ENCODE measurements at places on chromosomes 2 and 18. TPM values are rescaled to one million over a fixed set of nuclear protein-coding genes. Genes with fewer than 3 reads are reported as not detected.

Gene IWS1
- polyA plus RNA-seq, result 42.2 TPM

- no peak for DNase-seq
Measured at GRCh38 chr2:71796174-71796593, 342.8 kb downstream of the DYSF start.

Gene CLEC4F
- not detected for polyA plus RNA-seq

- DNase-seq, result no peak
Measured at GRCh38 chr18:12652861-12653401, 5.0 kb downstream of the SPIRE1 start.

Gene SCTR
- polyA plus RNA-seq, result not detected
